ENCODE measurements at places on chromosomes 2 and 18. TPM values are rescaled to one million over a fixed set of nuclear protein-coding genes. Genes with fewer than 3 reads are reported as not detected.

Gene THOC1
- 46.4 TPM for total RNA-seq

Gene NETO1
- not detected for total RNA-seq

Gene GALNT14
- not detected for total RNA-seq

Gene STPG4
- total RNA-seq = 0.48 TPM

Gene RFTN2
- total RNA-seq = not detected

Gene CFAP221
- not detected for total RNA-seq

Gene ADCYAP1
- not detected for total RNA-seq

Gene RFX8
- 0.73 TPM for total RNA-seq

Gene RTP5
- not detected for total RNA-seq

Gene ICOS
- total RNA-seq = 45.0 TPM

Gene PAX8
- 1.9 TPM for total RNA-seq

Gene POMC
- total RNA-seq = 2.8 TPM

Gene ABCG8
- not detected for total RNA-seq

Gene IL36RN
- total RNA-seq = not detected

Gene TYW5
- 8.1 TPM for total RNA-seq

Gene LYPD6
- not detected for total RNA-seq

Gene TRIM54
- 0.12 TPM for total RNA-seq

Gene PIGN
- total RNA-seq = 29.7 TPM

Gene GCG
- not detected for total RNA-seq

Gene CLASP1
- 46.9 TPM for total RNA-seq

Gene OSR1
- total RNA-seq = not detected

Gene ZNF396
- total RNA-seq = 1.3 TPM

Gene CDK15
- not detected for total RNA-seq

Gene DLX1
- not detected for total RNA-seq

Gene CD207
- not detected for total RNA-seq

Gene RAB17
- total RNA-seq = not detected

Gene HAT1
- total RNA-seq = 52.0 TPM

Gene C1QL2
- total RNA-seq = not detected

Gene MERTK
- 0.13 TPM for total RNA-seq

Gene AQP12B
- not detected for total RNA-seq

Gene CHN1
- 0.55 TPM for total RNA-seq

Gene ATOH8
- not detected for total RNA-seq

Gene ZNF385B
- total RNA-seq = not detected

Gene CROCC2
- not detected for total RNA-seq

Gene LAMA1
- not detected for total RNA-seq

Gene PRKAG3
- not detected for total RNA-seq

Gene CPLX4
- not detected for total RNA-seq

Gene TRIM43
- not detected for total RNA-seq

Gene MAL
- total RNA-seq = 354 TPM

Gene TEKT4
- total RNA-seq = not detected

Gene TMEM169
- total RNA-seq = 3.0 TPM

Gene CCDC68
- not detected for total RNA-seq

Gene EFHD1
- total RNA-seq = 8.2 TPM

Gene CCDC141
- 13.0 TPM for total RNA-seq

Gene MYO5B
- not detected for total RNA-seq

Gene KCNK3
- not detected for total RNA-seq

Gene MALL
- not detected for total RNA-seq

Gene RAD51AP2
- not detected for total RNA-seq

Gene RUFY4
- total RNA-seq = 0.36 TPM

Gene SH3BP4
- total RNA-seq = 0.05 TPM

All from activated naive CD4-positive, alpha-beta T cell treated with anti-CD3 and anti-CD28 coated beads, Interleukin-2, amount 10 ng/mL, durations not matched to agents 5 hours and 36 hours (primary cell).